ENCODE measurements at places on chromosomes 6 and 20. TPM values are rescaled to one million over a fixed set of nuclear protein-coding genes. Genes with fewer than 3 reads are reported as not detected.

Gene CRISP2
- total RNA-seq: not detected

Gene C6orf141
- total RNA-seq: 0.17 TPM

Gene ADGRF5
- under 0.01 TPM for total RNA-seq

Gene VSX1
- not detected for total RNA-seq

Gene SLC17A2
- total RNA-seq: not detected

Gene FNDC1
- total RNA-seq: 0.16 TPM

Gene HLA-DRA
- total RNA-seq: 0.17 TPM

Gene OR12D3
- not detected for total RNA-seq

Gene PXDC1
- 24.9 TPM for total RNA-seq

Gene IL17A
- total RNA-seq: not detected

Gene COL12A1
- total RNA-seq: 258 TPM
